ENCODE measurements at places on chromosomes 16 and 17. TPM values are rescaled to one million over a fixed set of nuclear protein-coding genes. Genes with fewer than 3 reads are reported as not detected.
A peak's percentile ranks its signal among the peaks of the same experiment; 100 is the strongest.

RBFOX1 gene
- 4.0 TPM for total RNA-seq

TMEM114 gene
- total RNA-seq: not detected

HOXB1 gene
- total RNA-seq: 0.31 TPM

CDH15 gene
- not detected for total RNA-seq

CTNS gene
- total RNA-seq: 11.7 TPM

TBC1D3K gene
- total RNA-seq: not detected

USB1 gene
- total RNA-seq: 50.5 TPM

PIEZO1 gene
- total RNA-seq: 144 TPM

WNT9B gene
- total RNA-seq: 1.1 TPM

KCNJ2 gene
- total RNA-seq: 1.1 TPM

CCL1 gene
- not detected for total RNA-seq

- peak; percentile 32 for DNase-seq
Measured at GRCh38 chr17:16923097-16923903, 48.6 kb downstream of the TNFRSF13B start.

DNA sequence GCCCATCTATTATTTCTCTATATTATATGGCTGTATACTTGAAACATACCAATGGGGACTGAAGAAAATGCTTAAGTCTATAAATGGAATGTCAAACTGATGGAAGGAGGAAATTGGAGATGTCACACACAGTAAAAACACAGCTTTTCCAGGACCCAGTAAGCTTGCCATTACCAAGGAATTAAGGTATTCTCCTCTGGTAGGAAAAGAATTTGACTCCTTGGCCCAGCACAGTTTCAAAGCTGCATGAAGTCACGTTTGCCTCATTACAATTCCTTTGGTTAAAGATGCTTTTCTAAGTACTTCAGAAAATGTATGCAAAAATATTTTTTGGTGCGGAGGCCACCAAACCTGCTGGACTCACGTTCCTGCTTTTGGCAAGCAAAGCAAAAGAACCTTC lies 48.5 kb downstream of the CDH13 start:
- no peak for DNase-seq

- no peak for DNase-seq
Measured at GRCh38 chr17:82978765-82979349, 100.6 kb upstream of the METRNL start.

- no peak for DNase-seq
Measured at GRCh38 chr17:4332296-4332970, 34.0 kb downstream of the UBE2G1 start.

DNA sequence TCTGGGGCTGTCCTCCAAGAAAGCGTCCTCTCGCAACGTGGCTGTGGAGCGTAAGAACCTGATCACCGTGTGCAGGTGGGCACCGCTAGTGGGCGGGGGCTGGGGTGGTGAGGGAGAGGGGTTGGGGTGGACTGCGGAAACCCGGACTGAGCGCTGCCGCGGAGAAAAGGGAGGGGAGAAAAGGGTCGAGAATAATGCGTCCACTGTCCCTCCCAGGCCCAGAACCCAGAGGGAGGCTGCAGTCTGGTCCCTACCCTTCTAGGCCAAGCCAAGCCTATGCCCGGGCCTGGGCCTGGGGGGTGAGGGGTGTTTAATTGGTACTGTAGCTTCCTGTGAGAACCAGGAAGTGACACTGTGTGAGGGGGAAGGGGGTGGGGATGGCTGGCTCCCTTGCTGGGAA lies 464 bp downstream of the RUNDC3A start:
- no peak for DNase-seq

- DNase-seq: peak; percentile 68
Measured at GRCh38 chr16:68072038-68072695, 13.0 kb upstream of the NFATC3 start.

DNA sequence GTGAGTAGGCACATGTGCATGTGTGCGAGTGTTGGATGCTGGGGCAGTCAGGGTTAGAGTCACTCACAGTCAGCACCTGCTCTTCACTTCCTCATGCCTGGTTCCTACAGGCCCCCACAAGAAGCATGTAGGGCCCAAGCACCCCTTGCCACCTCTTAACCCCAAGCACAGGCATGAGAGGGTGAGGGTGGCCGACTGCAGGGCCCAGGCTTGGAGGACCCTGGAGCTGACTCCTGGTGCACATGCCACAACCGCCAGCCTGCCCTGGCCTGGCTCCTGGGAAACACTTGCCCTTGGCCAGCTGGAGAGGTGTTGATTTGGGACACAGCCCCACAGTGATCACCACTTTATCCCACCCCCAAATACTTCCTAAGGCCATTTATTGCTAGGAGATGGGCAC lies 16.9 kb upstream of the CDRT15L2 start:
- DNase-seq: peak; percentile 36

DNA sequence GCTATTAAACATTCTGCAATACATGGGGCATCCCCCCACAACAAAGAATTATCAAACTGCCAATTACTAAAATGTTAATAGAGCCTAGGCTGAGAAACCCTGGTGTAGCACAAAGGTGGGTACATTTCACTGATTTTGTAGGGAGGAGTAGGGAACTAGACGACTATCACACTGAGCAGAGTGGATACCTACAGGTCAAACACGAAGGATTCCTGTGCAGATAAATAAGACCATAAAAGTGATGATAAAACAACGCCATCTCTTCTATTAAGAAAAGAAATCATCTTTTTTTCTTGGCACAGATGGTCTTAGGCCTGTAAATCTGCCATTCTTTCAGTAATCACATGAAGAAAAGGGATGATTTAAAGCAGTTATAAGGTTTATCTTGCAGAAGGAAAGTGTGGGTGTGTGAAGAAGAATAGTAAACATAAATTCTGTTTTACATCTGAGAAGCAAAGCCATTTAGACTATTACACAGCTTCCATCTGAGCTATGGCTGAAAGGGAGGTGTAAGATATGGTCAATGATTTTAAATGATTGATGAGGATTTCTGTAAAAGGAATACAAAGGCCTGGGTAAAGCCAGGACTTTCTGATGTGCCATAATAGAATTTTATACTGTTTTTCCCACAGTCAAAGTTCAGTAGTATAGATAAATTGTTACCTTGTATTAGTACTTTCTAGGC lies 429.4 kb upstream of the GOT2 start:
- DNase-seq: no peak

GRCh38 chr17:80855948-80856862 lies 135.4 kb upstream of the CHMP6 start:
- DNase-seq: peak; percentile 49

DNA sequence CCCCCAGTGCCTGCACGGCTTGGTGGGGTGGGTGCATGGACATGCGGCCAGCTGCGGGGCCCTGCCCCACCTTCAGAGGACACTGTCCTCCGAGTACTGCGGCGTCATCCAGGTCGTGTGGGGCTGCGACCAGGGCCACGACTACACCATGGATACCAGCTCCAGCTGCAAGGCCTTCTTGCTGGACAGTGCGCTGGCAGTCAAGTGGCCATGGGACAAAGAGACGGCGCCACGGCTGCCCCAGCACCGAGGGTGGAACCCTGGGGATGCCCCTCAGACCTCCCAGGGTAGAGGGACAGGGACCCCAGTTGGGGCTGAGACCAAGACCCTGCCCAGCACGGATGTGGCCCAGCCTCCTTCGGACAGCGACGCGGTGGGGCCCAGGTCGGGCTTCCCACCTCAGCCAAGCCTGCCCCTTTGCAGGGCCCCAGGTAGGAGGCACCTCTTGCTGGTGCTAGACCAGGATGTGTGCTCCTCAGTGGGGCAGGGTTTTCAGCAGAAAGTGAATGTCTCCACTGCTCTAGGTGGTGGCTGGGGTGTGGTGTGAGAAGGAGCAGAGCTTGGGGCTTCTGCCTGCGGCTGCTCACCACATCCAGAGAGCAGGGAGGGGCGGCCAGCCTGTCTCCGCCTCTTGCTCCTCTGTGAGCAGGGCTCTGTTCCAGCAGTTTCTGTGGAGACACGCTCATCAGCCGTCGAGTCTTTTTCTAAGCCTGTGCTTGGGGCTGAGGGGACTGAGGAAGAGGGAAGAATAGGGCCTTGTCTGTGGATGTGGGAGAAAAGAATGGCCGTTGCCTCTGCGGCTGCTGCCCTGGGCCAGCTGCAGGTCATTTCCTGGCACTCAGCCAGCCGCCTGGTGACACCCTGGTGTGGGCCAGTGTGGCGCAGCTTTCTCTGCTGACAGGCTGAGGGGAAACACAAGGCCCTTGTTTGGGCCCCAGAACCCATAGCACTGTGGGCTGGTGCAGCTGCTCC lies 2.2 kb downstream of the ZNF276 start:
- DNase-seq: no peak

DNA sequence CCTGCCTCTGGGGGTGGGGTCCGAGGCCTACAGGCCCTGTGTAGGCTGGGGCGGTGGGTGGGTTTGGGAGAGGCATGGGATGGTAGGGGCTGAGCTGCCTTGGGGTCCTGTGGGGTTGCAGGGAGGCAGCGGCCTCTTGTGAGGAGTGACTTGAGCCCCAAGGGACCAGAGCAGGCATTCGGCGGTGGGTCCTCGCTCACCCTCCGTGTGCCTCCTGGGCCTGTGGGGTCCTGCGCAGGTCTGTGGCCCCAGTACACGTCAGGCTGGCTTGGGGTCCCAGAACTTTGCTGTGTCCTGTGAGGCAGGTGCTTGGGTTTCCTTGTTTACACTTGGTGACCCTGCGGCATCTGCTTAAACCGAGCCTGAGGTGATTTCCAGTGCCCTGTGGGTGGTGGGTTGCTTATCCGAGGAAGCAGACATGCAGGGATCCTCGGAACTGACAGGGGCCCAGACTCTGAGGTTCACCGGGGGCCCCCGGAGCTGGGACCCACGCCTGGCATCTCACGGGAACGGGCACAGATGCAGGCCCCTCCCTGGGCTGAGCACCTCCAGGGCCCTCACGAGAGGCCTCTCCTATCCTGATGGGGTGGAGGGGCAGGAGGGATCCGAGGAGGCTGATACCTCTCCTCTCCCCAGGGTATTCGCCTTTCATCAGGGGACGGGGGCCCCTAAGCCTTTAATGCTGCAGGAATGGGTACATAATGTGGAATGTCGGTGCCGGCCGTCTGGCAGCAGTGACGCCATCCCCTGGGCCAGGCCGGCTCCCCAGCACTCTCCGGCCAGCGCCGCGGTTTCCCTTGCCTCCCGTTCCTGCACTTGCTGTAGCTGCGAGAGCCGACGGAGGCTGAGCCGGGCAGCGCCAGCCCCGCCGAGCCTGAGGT lies 7.7 kb downstream of the METRNL start:
- DNase-seq: no peak

DNA sequence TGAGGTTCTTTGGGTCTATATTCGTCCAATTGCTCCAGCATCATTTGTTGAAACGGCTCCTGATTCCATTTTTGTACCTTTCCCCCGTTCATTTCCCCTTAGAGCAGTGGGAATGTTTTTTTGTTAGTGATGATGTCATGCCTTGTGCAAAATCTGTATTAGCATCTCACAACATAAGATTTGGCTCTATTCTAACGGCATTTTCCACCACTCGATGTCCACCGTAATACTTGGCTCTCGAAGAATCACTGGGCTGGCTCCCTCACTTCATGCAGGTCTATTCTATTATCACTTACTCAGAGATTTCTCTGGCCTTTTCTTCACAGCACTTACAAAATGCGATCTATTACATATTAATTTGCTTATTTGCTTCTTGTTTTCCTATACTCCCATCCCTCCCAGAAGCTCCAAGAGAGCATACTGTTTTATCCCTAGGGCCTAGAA lies 571 bp upstream of the NME1 start:
- DNase-seq: no peak

- peak; percentile 74 for DNase-seq
Measured at GRCh38 chr16:10181196-10182162, 749 bp downstream of the GRIN2A start.

GRCh38 chr16:4578961-4579530 lies 22.9 kb downstream of the C16orf96 start:
- no peak for DNase-seq

DNA sequence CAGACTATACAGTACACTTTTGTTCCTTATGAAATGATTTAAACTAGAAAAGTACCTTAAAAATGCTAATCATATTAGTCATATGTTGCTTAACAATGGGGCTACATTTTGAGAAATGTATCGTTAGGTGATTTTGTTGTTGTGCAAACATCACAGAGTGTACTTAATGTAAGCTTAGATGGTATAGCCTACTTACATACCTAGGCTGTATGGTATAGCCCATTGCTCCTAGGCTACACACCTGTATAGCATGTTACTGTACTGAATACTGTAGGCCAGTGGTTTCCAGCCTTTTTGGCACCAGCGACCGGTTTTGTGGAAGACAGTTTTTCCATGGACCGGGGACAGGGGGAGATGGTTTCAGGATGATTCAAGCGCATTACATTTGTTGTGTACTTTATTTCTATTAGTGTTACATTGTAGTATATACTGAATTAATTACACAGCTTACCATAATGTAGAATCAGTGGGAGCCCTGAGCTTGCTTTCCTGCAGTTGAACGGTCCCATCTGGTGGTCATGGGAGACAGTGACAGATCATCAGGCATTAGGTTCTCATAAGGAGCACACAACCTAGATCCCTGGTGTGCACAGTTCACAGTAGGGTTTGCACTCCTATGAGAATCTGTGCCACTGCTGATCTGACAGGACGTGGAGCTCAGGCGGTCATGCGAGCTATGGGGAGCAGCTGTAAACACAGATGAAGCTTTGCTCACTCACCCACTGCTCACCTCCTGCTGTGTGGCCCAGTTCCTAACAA lies 35.0 kb upstream of the MRC2 start:
- DNase-seq: no peak

DNA sequence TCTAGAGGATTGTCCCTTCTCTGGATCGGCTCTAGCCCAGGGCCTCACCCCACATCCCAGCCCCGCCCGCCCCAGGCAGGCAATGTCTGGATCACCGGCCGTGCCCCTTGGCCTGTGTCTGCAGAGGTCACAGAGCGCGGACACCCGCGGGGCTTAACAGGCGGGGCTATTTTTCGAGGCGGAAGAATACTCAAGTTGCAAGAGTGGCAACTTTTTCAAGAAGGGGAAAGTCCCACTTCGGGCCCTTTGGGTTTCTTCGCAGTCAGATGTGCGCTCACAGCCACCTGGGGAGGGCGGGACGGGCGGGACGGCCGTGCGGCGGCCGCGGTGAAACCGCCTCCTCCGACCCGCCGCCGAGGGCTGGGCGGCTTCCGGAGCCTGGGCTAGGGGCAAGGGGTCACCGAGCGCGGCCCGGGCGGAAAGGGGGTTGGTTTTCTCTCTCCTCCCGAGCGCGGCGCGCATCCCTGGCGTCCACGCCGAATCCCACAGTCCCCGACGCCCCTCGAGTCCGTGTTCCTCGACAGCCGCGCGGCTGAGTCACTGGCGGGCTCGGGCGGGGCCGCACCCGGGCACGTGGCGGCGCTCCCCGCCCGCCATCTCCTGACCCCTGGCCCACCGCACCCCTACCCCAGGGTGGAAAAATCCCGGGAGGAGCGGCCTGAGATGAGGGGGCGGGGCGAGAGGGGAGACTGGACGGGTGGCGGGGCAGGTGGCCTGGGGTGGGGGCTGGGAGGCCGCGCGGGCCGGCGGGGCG lies 1.2 kb upstream of the PFN1 start:
- peak; percentile 80 for DNase-seq

- no peak for DNase-seq
Measured at GRCh38 chr16:69471121-69471520, 46.7 kb downstream of the CYB5B start.

- no peak for DNase-seq
Measured at GRCh38 chr16:75222271-75222783, 3.5 kb downstream of the CTRB1 start.

- no peak for DNase-seq
Measured at GRCh38 chr17:76174037-76174436, 33.0 kb upstream of the FOXJ1 start.
